Endothelial cell of umbilical vein (primary cell): ENCODE measurements at places on chromosomes 2 and 18. TPM values are rescaled to one million over a fixed set of nuclear protein-coding genes. Genes with fewer than 3 reads are reported as not detected.

- DNase-seq = no peak
- H3K36me3 ChIP-seq = no peaks in the 10 kb centered on the region
Observed at GRCh38 chr2:111687911-111688310, 196.1 kb downstream of the ANAPC1 start.

GRCh38 chr2:134668821-134669220 lies 50.0 kb downstream of the TMEM163 start:
- H3K36me3 ChIP-seq = no peaks in the 10 kb centered on the region
- no peak overlapping the region for H3K27ac ChIP-seq
- H3K4me3 ChIP-seq = no peak overlapping the region
- H3K27me3 ChIP-seq = peaks cover 3% of the 10 kb centered on the region
- no peaks in the 10 kb centered on the region for H3K4me1 ChIP-seq

GRCh38 chr2:133506996-133507395 lies 61.3 kb downstream of the NCKAP5 start:
- no peak overlapping the region for H3K4me3 ChIP-seq
- H3K27me3 ChIP-seq = no peaks in the 10 kb centered on the region
- H3K4me1 ChIP-seq = peaks cover 4% of the 10 kb centered on the region
- no peaks in the 10 kb centered on the region for H3K36me3 ChIP-seq
- no peak overlapping the region for H3K27ac ChIP-seq

GRCh38 chr2:158818511-158818910 lies 23.4 kb downstream of the DAPL1 start:
- H3K27ac ChIP-seq = no peak overlapping the region
- no peak overlapping the region for H3K4me3 ChIP-seq
- H3K36me3 ChIP-seq = no peaks in the 10 kb centered on the region
- peaks cover 14% of the 10 kb centered on the region for H3K27me3 ChIP-seq

GRCh38 chr2:225104321-225104720 lies 62.1 kb upstream of the DOCK10 start:
- peaks cover 26% of the 10 kb centered on the region for H3K4me1 ChIP-seq
- H3K27me3 ChIP-seq = no peaks in the 10 kb centered on the region
- no peak overlapping the region for H3K4me3 ChIP-seq
- H3K36me3 ChIP-seq = no peaks in the 10 kb centered on the region
- H3K27ac ChIP-seq = no peak overlapping the region

DNA sequence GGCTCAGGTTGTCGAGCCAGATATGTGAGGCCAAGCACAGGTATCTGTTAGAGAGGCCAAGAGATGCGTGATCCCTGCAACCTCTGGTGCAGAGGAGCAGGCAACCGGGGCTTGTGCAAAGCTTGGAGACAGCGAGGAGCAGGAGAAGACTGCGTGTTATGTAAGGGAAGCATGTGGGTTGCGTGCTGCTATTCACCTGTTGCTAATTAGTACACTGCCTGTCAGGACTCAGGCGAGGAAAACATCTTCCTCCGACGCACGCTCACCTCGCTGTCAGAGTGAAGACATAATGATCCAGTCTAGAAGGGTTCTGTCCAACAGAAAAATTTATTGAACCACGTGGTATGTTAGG lies 102.5 kb downstream of the HNRNPLL start:
- no peak overlapping the region for H3K27ac ChIP-seq
- no peak overlapping the region for H3K4me3 ChIP-seq
- DNase-seq = no peak
- no peaks in the 10 kb centered on the region for H3K4me1 ChIP-seq
- H3K27me3 ChIP-seq = peaks cover 11% of the 10 kb centered on the region

DNA sequence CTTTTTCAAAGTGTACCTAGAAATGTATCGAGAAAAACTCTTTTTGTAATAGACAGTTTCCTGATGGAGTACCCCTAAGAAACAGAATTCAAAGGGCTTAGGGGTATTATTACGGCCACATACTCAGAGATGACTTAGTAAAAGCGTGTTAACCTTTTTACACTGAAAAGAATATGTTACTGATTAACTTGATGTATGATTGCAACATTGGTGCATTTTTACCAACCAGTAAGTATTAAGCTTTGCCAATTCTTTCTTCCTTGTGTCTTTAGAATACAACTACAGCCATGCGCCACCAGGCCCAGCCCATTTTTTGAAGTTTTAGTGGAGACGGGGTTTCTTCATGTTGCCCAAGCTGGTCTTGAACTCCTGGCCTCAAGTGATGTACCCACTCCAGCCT lies 1997.0 kb upstream of the LRRTM1 start:
- no peak for DNase-seq
- H3K4me3 ChIP-seq = no peak overlapping the region
- no peaks in the 10 kb centered on the region for H3K36me3 ChIP-seq
- no peak overlapping the region for H3K27ac ChIP-seq

DNA sequence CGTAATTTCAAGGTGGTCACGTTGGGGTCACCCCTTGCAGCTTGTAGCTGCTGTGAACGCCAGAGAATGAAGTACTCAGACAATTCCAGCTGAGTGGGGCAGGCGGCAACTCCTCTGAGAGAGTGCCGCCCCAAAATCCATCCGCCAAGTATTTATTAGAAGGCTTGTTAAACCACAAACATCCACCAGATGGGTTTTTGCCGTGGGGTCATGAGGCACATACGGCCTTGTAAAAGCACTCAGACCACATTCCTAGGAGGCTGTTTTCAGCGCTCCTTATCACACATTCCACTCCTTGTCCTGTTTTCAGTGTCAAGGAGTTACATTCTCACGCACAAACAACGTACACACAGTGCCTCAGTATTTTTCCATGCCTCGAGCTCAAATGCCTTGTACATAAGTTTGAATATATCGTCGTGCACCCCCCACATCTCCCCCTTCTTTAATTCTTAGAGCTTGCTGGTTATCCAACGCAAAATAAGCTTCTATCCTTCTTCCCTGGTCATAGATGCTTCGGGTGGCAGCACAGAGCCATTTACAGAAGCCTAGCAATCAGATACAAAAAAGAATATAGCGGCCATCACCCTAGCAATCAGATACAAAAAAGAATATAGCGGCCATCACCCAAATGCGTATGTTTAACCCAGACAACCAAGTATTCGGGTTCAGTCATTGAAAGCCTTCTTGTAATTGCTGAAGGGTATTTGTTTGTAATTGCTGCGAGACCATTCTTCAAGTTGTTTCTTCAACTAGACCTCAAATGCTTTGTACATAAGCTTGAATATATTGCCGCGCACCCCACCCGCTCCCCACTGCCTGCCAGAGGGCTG lies 7.3 kb downstream of the ALPP start:
- no peaks in the 10 kb centered on the region for H3K4me1 ChIP-seq
- no peak overlapping the region for H3K4me3 ChIP-seq
- H3K27ac ChIP-seq = no peak overlapping the region
- H3K36me3 ChIP-seq = no peaks in the 10 kb centered on the region

The RRM2 gene
- total RNA-seq = 220 and 246 TPM in 2 replicates
